HepG2 (cell line): ENCODE measurements at places on chromosomes 5 and 9.

DNA sequence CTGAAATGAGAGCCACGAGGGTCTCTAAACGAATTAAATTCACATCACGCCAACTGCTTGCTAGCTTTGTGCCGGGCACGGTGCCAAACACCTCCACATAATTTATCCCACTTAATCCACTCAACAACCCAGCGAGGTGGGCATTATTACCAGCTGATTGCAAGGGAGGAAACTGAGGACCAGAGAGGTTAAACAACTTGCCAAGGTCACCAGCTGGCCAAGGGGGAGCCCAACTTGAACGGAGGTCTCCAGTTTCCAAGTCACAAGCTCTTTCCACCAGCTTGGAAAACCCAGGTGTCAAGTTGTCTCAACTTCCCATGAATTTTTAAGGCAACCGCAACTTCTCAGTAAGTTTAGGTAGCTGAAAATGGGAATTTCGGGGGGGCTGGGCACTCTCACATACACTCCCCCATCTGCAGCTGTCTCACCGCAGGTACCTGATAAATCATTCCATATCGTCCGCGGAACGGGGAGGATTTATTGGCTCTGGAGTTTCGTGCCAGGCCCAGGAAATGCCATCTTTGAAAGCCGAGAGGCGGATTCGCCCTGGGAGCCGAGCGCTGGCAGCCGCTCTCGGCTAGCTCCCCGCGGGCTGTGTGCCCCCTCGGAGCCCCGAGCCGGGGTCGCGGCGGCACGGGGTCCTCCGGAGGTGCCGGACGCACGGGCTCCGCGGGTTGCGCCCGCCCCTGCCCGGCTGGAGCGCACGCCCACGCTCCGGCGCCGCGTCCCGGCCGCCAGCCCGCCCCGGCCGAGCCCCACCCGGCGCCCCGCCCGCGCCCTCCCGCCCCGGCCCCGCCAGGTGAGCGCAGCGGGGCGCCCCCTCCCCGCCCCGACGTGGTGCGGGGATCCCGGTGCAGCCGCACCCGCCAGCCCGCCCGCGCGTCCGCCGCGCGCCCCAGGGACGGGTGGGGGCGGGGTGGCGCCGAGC, 617 bp downstream of the PTPN3 start:
- no peak for DNase-seq

GRCh38 chr9:83065233-83065632, 2.3 kb upstream of the RASEF start:
- DNase-seq, result no peak

GRCh38 chr5:14492331-14492964, 89.1 kb upstream of the OTULINL start:
- no peak for DNase-seq

- DNase-seq, result peak; percentile 94
Observed at GRCh38 chr9:129334105-129334935, 156.3 kb upstream of the IER5L start.

DNA sequence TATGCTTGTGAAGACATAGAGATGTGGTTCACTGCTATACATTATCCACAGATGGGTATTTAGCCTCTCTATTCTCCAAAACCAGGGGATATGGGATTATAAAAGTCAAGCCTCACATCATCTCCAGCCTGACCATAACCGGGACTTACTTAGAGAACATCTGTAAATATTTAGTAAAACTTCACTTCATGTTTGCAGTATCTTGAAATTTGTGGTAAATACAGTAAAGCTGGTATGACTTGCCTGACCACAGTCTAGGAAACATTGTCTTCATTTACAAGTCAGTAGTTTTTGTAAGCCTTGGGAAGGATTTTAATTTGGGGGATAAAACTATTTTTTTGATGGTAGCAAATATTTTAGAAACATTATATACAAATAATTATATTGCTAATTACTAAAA, 64.2 kb downstream of the MAST4 start:
- DNase-seq, result no peak

DNA sequence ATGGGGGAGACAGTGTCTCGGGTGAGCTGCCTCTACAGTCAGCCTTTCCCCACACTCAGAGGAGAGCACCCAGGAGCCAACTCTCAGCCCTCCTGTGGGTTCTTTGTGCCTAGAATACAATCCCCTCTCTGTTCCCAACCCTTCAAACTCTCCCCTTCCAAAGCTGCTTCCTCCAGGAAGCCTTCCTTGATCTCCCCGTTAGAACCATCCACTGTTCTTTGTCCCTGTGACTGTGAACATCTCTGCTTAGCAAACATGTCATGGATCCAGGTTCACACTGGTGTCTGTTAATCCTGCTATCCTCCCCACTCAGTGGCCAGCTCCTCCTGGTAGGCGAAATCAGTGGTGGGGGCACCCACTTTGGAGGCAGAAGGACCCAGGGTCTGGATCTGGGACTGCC, 16.2 kb upstream of the IER5L start:
- no peak for DNase-seq

DNA sequence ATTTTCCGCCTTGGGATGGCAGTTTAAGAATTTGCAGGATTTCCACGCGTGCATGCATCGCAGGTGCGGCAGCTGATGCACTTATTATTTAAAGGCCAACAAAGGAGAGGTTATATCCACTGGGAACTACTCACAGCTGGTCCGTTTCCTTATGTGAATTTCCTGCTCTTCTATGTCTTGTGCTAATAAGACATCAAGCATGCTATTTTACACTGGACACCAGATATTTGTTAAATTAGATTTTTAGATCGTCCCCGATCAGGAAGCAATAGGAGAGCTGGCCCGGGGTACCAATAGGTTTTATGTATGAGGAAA, 476 bp upstream of the DTWD2 start:
- no peak for DNase-seq

- peak; percentile 53 for DNase-seq
Observed at GRCh38 chr5:140633021-140633471, at the start of gene CD14. Gene CD14 (minus strand): TSS chr5:140633175. CDS start chr5:140633071, 104 bp downstream.

- DNase-seq, result no peak
Observed at GRCh38 chr5:158431369-158432029, 572.6 kb upstream of the CLINT1 start.

- DNase-seq, result no peak
Observed at GRCh38 chr9:33230756-33231622, 9.0 kb upstream of the SPINK4 start.

- DNase-seq, result no peak
Observed at GRCh38 chr9:38286357-38286756, 106.1 kb upstream of the ALDH1B1 start.

DNA sequence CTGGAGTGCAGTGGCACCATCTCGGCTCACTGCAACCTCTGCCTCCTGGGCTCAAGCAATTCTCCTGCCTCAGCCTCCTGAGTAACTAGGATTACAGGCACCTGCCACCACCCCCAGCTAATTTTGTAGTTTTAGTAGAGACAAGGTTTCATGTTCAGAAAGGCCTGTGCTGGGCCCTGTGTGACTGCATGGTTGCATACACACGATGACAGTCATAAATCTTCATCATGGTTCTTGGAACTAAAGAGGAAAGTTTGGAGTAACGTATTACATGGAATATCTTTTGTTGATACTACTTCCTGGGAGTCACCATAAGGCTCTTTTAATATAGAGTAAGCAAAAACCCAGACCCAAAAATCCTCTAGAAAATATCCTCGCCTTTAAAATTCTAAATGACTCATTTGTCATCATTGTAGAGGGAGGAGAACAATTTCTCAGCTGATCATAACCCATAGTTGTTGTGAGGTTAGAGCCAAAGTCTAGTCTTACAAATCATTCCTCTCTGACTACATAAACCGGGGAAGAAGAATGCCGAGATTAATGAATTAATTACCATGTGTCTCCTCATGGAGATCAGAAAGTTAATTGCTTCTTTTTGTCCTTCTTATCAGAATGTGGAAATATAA, 47.0 kb downstream of the KLF9 start:
- no peak for DNase-seq

GRCh38 chr5:1298723-1299510, 4.0 kb upstream of the TERT start:
- DNase-seq, result no peak

GRCh38 chr5:79481574-79481973, 32.4 kb downstream of the HOMER1 start:
- no peak for DNase-seq

GRCh38 chr9:20508242-20508641, 114.1 kb downstream of the MLLT3 start:
- no peak for DNase-seq

- no peak for DNase-seq
Observed at GRCh38 chr5:33049298-33049697, 338.2 kb downstream of the NPR3 start.

DNA sequence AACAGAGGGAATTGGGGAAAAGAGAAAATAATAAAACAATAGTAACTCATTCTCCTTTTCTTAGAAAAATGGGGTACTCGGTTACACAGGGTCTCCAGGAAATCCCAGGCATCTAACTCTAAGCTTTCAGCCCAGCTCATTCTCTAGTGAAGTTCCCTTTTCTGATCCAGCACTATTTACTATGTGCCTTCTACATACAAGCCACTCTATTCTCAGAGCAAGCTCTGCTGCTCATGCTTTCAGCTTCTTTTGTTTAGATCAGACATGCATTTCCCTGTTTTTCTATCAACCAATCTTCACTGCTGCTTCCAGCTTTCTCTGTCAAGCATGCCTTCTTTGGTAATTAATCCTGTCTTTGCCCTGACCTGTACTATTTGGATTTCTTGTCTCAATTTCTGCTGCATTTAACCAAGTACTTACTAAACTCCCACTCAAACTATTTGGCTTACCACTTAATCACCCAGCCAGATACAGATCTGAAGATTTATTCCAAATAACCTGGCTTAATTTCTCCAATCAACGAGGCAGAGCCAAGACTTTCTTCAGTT, 25.3 kb downstream of the OSMR start:
- DNase-seq, result no peak

DNA sequence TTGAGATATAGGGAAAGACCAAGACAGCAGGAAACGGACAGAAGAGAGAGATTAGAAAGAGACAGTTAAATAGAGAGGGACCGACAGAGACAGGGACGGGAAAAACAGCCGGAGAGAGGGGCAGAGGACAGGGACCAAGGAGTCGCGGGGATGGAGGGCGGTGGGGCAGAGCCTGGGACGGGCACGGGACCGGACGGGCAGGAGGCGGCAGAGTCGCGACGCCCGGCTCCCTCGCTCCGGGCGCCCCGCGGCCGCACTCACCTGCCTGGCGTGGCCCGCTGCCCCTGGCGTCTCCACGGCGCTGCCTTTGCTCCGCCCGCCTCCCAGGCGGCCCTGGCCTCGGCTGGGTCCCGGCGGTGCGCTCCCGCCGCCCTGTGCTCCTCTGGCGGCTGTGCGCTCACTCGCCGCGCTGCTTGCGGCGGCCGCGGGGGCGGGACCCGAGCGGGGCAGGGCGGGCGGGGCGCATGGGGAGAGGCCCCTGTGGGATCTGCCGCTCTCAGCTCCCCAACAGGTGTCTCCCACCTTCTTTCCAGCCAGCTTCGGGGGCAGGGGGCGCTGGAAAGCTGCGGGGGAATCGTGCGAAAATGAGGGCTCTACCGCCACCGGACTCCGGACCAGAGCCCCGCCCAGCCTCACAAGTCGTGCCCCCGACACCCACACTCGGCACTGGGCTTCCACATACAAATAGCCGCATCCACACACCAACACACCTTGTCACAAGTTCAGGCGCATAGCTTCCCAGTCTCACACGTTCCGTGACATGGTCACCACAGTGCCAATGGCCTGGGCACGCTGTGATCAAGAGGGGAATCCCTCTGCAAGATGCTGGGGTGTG, at the start of gene ARID3C:
Gene ARID3C (minus strand): TSS at position 411 of the 835 bp plus-strand sequence. CDS start 1,052 bp downstream, outside the sequence.
- no peak for DNase-seq

- no peak for DNase-seq
Observed at GRCh38 chr9:7089406-7090193, 331.8 kb downstream of the KDM4C start.

GRCh38 chr5:76601470-76601869, 21.7 kb downstream of the F2RL2 start:
- peak; percentile 52 for DNase-seq

DNA sequence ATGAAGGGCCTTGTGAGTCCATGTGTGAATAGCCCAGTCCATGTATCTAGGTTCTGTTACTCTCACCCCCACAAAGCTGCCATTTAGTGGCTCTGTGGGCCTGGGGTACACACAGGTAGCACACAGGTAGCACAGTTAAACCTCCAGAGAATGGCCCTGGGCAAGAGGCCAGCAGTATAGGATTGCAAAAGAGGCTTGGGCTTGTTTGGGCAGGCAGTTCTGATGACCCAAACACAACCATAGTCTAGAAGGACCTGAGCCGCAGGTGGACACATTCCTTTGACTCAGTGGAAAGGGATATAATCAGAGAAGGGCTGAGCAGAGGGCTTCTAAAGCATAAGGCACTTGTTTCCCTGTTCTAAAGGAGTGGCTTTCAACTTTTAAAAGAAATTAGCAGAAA, 326.8 kb upstream of the SGCD start:
- DNase-seq, result no peak

- DNase-seq, result no peak
Observed at GRCh38 chr9:75962662-75963036, 72.2 kb downstream of the PCSK5 start.

DNA sequence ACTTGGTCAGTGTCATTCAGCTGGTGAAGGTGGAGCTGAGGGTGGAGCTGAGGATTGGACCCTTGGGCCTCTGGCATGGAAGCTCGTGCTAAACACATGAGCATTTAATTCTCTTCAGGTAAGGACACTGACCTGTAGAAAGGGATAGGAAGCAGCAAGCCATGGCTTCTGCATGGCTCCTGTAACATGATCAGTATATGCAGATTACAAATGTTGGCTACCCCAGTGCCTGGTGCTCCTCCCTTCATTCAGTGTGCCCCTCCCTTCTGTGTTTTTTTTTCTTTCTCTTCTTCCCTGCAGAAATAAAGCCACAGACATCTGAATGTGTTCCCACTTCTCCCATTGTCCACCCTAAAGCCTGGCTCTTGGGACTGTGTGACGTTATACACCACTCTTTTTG, 52.9 kb downstream of the ARHGAP26 start:
- no peak for DNase-seq
